ENCODE measurements at places on chromosomes 7 and 10.

DNA sequence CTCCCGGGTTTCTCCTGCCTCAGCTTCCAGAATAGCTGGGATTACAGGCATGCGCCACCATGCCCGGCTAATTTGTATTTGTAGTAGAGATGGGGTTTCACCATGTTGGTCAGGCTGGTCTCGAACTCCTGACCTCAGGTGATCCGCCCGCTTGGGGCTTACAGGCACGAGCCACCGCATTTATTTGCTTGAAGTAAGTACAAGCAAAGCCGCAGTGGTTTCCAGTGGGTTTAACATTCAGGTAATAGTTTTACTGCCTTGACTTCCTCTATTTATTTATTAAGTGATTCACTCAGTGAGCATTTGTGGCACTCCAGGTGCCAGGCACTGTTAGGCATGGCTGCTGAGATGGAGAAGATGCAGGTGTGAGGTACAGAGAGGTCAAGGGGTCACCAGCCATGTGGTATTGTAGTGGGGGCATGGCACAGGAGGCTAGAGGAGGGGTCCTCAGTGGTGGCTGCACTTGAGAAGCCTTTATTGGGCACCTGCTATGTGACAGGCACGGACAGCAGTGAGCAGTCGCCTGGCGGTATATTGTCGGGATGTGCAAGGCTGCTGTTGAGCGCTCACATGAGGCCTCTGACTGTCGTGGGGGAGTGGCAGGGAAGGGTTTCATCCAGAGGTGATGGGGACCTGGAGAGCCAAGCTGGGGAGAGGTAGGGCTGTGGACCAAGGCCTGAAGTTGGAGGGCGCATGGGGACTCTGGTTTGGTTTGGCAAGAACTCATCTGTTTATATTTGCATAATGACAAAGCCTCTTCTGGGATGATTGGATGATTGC, 54.9 kb downstream of the DOCK1 start:
- no peak for DNase-seq

DNA sequence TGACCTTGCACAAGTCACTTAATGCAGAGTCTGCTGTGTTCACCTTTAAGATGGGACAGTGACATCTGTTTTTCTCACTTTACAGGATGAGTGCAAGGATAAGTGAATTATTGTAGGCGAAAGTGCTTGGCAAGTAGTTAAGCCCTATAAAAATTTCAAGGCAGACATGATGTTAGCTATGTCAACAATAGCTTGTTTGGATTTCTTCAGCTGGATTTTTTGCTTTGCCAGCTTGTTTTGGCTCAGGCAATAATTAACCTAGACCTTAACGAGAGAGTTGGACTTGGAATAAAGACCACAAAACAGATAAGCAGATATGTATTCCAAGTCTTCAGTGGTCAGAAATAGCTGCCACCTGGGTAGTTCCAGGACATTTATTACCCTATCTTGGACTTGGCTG, 255.2 kb downstream of the ARL4A start:
- peak; percentile 25 for DNase-seq

DNA sequence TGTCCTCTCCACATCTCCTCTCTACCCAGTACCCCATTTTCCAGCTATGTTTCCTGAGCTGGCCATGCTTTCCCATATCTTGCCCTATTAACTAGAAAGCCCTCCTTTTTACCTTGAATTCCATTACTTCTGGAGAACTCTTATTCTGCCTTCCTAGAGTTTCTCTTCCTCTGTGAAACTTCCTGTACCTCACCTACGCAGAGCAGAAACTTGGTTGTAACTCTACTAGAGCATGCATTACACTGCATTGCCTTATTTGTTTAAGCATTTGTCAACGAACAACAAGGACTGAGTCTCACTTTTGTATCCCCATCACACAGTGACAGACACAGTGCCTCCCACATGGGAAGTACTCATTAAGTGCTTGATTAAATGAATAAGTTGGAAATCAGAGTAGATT, 36.4 kb downstream of the VCL start:
- no peak for DNase-seq

DNA sequence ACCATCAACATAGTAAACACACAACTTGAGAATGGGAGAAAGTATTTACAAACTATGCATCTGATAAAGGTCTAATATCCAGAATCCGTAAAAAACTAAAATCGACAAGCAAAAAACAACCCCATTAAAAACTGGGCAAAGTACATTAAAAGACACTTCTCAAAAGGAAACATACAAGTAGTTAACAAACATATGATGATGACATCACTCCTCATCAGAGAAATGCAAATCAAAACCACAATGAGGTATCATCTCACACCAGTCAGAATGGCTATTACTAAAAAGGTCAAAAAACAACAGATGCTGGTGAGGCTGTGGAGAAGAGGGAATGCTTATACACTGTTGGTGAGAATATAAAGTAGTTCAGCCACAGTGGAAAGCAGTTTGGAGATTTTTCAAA, 125.1 kb downstream of the TFPI2 start:
- DNase-seq: no peak

DNA sequence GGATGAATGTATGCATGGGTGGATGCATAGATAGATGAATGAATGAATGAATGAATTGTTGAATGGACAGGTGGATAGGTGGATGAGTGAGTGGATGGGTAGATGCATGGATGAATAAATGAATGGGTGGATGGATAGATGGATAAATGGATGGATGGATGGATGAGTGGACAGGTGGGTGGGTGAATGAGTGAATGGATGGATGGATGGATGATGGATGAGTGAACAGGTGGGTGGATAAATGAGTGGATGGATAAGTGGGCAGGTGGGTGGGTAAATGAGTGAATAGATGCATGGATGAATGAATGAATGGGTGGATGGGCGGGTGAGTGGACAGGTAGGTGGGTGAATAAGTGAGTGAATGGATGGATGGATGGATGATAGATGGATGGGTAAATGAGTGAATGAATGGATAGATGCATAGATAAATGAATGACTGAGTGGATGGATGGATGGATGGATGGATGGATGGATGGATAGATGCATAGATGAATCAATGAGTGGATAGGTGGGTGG, 72.6 kb downstream of the MYL10 start:
- DNase-seq: no peak

- no peak for DNase-seq
Observed at GRCh38 chr7:38016567-38016966, 96.1 kb downstream of the EPDR1 start.

DNA sequence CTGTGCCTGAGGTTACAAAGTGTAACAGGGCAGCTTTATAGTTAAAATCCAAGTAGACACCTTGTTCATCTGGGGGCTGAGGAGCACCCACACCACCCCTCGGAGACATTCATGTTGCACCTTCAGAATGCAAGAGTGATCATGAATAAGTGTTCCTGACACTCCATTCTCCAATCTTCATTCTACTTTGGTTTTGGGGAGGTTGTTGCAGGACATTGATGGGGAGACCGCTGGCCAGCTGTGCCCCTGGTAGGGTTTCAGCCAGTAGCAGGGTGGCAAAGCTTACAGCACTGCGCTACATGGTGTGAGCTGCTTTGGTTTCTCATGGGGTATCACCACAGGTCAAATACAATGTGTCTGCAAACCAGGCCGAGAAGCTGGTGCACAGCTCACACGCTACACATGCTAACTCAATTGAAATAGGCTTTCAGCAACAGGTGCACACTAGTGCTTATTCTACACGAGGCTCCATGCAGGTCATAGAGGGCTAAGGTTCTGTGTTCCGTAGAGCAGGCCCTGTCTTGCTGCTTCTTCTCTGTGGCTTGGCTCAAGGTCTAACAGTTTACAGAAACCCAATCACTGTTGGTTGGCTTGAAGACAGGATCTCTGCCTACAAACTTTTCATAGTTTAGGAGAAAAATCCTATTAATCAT, 317.4 kb upstream of the ZNF32 start:
- DNase-seq: no peak

- no peak for DNase-seq
Observed at GRCh38 chr7:47326808-47327207, 255.1 kb downstream of the TNS3 start.

DNA sequence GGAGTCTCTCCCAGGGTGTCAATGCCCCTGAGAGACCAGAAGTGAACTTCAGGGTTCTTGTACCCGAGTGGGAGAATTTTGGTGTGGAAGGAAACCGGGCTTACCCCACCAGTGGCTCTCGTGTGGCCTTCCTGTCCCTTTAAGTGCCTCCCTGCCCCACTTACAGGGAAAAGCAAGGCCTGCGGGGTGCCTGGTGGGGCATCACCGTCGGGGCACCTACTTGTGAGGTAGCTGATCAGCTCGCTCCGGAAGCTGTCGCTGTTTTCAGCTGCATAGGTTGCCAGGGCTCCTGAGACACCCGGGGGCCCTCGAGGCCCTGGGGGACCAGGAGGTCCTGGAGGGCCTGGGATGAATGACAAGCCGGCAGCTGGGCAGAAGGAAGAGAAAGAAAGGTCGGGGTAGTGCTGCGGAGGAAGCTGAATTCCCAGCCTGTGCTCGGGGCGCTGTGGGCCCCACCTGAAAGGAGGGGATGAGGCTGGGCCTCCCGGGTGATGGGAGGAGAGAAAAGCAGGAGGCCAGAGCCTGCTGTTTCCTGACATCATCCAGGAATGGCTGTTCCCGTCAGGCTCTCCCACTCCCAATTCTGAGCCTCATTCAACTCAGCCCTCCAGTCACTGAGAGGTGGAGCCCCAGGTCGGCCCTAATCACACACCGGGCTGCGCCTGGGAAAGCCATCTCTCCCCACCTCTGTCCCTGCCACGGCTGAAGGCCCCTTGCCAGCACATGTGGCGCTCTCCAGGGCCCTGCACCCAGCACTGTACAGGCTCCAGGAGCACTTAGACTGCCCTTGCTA, 51.1 kb downstream of the COL17A1 start:
- no peak for DNase-seq

DNA sequence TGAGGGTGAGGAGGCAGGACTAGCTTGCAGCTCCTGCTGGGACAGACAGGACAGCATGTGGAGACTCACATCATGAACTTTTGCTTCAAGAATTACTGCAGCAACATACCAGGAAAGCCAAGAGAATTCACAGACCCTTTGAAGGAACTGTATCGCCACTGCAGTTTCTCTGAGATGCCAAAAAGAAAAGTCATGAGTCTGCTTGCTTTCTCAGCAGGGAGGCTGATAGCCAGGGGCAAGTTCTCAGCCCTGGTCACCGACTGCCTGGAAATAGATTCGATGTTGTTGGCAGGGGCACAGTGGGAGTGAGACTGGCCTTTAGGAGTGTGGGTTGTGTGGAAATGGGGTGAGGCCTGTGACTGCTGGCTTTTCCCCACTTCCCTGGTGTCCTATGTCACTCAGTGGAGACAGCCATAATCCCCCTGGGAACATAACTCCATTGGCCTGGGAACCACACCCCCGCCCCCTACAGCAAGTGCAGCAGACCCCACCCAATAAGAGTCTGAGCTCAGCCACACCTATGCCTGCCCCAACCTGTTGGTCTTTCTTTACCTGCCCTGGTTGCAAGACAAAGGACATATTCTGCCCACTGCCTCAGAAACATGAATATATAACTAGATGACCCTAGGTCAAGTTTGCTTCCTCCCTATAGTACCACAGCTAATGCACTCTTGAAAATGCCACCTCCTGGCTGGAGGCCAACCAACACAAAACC, 1.6 kb upstream of the SAMD9 start:
- DNase-seq: peak; percentile 25

GRCh38 chr10:114719311-114719710, 61.2 kb upstream of the ABLIM1 start:
- DNase-seq: no peak

DNA sequence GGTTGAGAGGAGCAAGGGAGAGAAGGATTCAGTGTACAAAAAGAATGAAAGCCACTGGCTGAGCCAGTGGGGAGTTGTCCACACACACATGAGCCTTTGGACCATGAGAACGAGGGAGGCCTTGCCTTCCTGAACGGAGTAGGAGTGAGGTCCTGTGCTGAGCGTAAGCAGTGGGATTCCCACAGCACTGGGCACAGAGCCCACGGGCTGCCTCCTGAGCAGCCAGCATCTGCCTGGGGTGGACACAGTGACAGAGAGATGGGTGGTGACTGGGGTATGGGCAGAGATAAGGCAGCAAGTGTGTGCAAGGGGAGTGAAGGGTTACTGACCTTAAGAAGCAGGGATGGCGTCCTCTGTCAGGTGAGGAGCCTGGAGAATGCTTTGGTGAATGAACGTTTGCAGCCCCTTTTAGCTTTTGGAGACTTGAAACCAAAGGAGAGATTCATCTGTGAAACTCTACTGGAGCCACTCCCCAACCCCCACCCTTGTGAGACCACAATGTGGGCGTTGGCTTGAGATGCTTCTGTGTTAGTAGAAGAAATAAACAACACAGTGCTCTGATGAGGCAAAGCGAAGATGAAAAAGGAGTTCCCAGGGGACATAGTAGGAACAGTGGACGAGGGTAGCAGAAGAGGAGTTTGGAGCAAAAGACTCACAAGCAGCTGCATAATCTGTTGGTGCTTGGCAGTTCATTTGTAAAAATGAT, 56.5 kb downstream of the FIGNL1 start:
- no peak for DNase-seq

- no peak for DNase-seq
Observed at GRCh38 chr7:95479992-95480624, 5.6 kb upstream of the ASB4 start.

- no peak for DNase-seq
Observed at GRCh38 chr10:46216836-46217751, 69.7 kb upstream of the ANTXRL start.

DNA sequence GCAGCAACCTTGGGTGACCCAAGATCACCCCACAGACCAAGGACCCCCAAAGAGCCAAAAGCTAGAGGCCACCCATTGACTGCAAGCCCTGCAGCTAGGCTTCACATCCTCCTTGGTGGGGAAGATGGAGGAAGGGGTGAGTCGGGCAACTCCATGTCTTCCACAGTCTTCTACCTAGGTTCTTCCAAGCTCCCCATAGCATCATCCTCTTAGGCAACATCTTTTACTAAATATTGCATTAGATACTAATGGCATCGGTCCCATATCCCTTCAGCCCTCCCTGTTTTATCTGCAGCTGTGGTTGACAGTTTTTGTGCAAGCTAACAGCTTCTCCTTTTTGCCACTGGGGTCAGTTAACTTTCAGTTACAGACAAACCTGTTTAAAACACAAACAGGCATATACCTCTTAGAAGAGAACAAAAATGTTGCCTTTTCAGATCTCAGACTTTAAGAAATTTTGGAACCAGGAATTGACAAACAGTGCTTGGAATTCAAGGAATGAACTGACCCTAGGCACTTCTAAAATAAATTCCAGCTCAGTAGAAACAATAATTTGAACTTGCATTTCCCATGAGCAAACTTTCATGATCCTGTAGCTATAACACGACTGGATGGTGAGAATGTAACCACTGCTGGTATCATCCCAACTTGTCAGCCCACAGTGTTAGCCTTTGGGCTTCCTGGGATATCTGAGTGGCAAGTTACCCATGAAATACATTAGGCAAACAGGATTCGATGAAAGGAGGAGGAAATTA, 33.9 kb upstream of the MSMB start:
- DNase-seq: no peak

GRCh38 chr7:4774658-4775249, 669 bp upstream of the AP5Z1 start:
- peak; percentile 29 for DNase-seq

- DNase-seq: no peak
Observed at GRCh38 chr10:12287772-12288171, 61.6 kb upstream of the CAMK1D start.

GRCh38 chr7:102992938-102993717, 80.3 kb downstream of the LRRC17 start:
- peak; percentile 39 for DNase-seq

Data from brain pericyte (primary cell).